ENCODE measurements at places on chromosomes 1 and 21. TPM values are rescaled to one million over a fixed set of nuclear protein-coding genes. Genes with fewer than 3 reads are reported as not detected.

GRCh38 chr1:209421186-209421585, 162.3 kb upstream of the CAMK1G start:
- H3K36me3 ChIP-seq, result no peaks in the 10 kb centered on the region
- no peak for DNase-seq
- H3K27me3 ChIP-seq, result no peaks in the 10 kb centered on the region
- H3K4me3 ChIP-seq, result no peak overlapping the region
- no peak overlapping the region for H3K27ac ChIP-seq

GRCh38 chr1:244974106-244974505, 109.8 kb upstream of the HNRNPU start:
- no peaks in the 10 kb centered on the region for H3K36me3 ChIP-seq
- no peaks in the 10 kb centered on the region for H3K27me3 ChIP-seq
- no peak overlapping the region for H3K27ac ChIP-seq
- DNase-seq, result no peak
- no peaks in the 10 kb centered on the region for H3K4me1 ChIP-seq
- no peak overlapping the region for H3K4me3 ChIP-seq

The PFDN2 gene
- 45.5 TPM for total RNA-seq

GRCh38 chr1:92184632-92185031, 33.1 kb upstream of the C1orf146 start:
- H3K27me3 ChIP-seq, result no peaks in the 10 kb centered on the region
- no peak overlapping the region for H3K27ac ChIP-seq
- H3K4me1 ChIP-seq, result no peaks in the 10 kb centered on the region
- DNase-seq, result peak; percentile 70
- H3K36me3 ChIP-seq, result no peaks in the 10 kb centered on the region

DNA sequence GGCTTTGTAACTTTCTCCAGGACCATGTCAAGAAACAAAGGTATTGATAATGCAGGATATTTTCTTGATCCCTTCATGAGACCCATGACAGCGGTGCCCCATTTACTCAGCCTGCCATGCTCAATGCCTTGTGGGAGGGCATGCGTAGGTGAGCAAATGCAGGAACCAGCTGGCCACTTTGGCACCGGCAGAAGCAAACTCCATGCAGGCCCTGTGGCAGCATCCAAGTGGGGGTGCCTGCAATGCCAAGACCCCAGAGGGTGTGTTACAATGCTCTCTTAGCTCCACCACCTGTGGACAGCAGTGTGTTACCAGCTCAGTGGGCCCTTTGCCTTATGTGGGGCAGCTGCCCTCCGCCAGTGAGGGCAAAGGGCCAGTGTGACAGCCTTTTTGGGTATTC, 108.1 kb downstream of the ATP1B1 start:
- H3K4me1 ChIP-seq, result no peaks in the 10 kb centered on the region
- no peak for DNase-seq
- H3K27ac ChIP-seq, result no peak overlapping the region
- no peak overlapping the region for H3K4me3 ChIP-seq
- H3K36me3 ChIP-seq, result no peaks in the 10 kb centered on the region

The RPE65 gene
- not detected for total RNA-seq

DNA sequence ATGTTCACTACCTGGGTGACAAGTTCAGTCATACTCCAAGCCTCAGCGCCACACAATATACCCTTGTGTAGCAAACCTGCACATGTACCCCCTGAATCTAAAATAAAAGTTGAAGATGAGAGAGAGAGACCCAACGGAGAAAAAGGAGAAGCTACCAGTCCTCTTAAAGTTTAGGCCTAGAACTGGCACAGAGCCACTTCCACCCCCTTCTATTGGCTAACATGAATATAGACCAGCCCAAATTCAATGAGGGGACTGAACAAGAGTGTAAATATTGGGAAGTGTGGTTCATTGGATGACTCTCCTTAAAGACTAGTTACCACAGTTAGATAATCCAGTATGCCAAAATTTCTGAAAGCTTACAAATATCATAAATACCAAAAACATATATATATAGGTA, 139.9 kb upstream of the ATP1B1 start:
- no peaks in the 10 kb centered on the region for H3K4me1 ChIP-seq
- no peak for DNase-seq
- H3K4me3 ChIP-seq, result no peak overlapping the region

DNA sequence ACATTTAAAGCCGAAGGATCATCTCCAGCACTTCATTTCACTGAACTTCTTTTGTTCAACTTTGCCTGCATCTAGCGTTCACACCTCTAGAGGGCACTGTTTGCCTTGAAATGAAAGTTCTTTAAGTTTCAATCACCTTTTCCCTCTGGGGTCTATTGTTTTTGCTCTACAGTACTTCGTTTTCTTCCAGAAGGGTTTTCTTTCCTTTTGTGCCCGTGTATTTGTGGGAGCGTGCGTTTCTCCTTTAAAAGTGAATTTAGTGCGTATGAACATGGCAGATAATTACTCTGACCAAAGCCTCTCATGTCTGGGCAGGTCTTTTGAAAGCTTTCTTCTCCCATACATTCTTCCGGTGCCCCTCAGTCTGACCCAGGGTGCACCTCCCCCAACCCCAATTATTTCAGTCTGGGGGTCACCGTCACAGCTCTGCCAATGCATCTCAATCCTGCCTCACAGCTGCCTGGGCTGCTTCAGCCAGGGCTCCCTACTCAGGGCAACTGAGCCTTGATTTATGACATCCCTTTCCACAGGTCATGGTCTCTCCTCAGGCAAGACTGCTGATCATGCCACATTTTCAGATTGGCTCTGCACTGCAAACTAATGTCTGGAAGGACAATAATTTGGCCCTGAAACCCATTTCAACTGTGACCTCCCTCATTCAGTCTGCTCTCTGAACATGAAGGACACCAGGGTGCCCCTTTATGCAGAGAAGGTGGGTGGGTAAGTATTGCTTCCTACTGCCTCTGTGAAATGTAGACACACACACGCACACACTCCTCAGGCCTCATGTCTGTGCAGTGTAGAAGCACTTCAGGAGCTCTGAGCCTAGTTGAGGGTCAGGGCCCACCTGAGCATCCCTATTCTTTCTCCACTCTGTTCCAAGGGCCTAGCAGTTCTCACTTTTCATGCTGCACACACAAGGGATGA, 88.6 kb downstream of the NUF2 start:
- H3K4me1 ChIP-seq, result no peaks in the 10 kb centered on the region
- no peak overlapping the region for H3K4me3 ChIP-seq
- H3K36me3 ChIP-seq, result no peaks in the 10 kb centered on the region
- DNase-seq, result peak; percentile 39

The NTNG1 gene
- 4.4 TPM for total RNA-seq

- peaks cover 8% of the 10 kb centered on the region for H3K27me3 ChIP-seq
- H3K4me3 ChIP-seq, result peak overlapping the region; percentile 65
- peak; percentile 91 for DNase-seq
- no peaks in the 10 kb centered on the region for H3K36me3 ChIP-seq
- H3K4me1 ChIP-seq, result peaks cover 14% of the 10 kb centered on the region
Observed at GRCh38 chr1:15152318-15153183, 996 bp upstream of the TMEM51 start.

DNA sequence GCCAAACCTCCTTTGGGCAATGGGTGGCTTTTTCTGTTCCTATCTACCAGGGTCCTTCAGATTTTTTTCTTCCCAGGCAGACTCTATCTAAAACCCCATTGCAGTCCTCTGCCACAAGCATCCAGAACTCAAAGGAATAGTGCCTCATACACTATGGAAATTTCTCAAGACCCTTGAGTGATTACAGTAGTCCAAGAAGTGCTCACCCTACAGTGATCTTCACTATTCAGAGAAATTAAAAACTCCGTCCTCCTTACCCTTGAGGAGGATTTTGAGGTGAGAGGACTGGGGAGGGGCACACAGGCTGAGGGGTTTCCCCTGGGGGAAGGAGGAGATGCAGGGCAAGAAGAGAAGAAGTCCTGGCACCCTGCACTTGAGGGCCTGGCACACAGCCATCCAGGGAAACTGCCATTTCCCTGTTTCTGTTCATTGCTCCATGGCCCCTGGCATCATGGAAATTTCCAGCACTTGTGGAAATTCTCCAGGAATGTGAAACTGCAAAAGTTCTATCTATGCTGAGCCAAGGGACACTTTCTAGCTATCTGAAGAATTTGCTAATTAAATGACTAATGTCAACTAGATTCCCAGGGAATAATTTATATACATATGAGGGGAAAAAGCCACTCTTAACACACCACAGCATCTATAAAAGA, 102.5 kb upstream of the ATP1B1 start:
- no peak for DNase-seq
- no peak overlapping the region for H3K27ac ChIP-seq
- H3K4me1 ChIP-seq, result no peaks in the 10 kb centered on the region
- H3K36me3 ChIP-seq, result no peaks in the 10 kb centered on the region
- no peaks in the 10 kb centered on the region for H3K27me3 ChIP-seq
